Hypothalamus (tissue), 51 donors: ENCODE measurements at places on chromosomes 12 and 14.

DNA sequence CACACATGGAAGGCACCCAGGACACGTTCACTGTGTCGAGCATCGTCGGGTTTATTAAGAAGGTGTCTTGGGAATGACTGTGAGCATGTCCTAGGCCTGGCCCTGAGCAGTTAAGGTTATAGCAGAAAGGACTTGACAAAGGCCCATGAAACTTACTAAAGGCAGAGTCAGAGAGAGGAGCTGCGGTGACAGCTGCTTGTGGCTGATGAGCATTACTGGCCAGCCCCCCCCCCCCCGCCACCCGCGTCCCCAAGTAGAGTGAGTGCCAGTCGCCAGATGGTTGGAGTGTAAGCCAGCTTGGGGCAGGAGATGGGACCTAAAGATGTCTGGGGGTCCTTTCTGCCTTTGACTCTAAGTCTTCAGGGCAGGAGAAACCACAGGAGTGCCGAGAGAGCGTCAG lies 169.9 kb downstream of the TSPAN9 start:
- no peak for DNase-seq

GRCh38 chr14:32230181-32230580 lies 27.1 kb upstream of the RNU6-8 start:
- no peak for DNase-seq

DNA sequence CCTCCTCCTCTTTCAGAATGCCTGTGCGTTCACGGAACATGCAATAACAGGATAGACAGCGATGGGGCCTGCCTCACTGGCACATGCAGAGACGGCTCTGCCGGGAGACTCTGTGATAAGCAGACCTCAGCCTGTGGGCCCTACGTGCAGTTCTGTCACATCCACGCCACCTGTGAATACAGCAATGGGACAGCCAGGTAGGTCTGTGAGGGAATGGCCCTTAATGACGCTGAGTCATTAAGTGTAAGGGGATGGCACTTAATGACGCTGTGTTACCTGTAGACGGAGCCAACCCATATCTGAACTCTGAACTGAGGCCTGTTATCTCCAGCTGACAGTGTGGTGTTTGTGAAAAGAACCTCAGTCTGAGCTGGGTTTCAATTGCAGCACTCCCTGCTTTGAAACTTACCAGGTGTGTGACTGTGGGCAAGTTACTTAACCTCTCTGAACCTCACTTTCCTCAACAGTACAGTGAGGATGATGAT lies 86.9 kb downstream of the STAB2 start:
- no peak for DNase-seq

DNA sequence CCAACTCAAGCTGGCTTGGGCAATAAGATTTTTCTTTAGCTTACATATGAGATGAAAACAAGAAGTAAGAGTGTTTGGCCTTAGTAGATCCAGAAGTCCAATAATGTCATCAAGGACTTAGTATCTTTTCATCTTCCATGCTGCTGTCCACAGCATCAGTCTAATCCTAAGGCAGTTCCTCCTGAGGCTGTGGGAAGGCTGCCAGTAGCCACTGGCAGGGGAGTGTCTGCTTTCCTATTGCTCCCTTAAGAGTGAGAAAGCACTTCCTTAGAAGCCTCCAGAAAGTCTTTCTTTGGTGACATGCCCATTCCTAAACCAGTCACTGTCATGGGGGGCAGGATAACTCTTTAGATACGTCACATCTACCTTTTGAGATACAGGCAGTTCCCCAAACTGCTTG lies 317.7 kb downstream of the BMP4 start:
- DNase-seq = no peak

DNA sequence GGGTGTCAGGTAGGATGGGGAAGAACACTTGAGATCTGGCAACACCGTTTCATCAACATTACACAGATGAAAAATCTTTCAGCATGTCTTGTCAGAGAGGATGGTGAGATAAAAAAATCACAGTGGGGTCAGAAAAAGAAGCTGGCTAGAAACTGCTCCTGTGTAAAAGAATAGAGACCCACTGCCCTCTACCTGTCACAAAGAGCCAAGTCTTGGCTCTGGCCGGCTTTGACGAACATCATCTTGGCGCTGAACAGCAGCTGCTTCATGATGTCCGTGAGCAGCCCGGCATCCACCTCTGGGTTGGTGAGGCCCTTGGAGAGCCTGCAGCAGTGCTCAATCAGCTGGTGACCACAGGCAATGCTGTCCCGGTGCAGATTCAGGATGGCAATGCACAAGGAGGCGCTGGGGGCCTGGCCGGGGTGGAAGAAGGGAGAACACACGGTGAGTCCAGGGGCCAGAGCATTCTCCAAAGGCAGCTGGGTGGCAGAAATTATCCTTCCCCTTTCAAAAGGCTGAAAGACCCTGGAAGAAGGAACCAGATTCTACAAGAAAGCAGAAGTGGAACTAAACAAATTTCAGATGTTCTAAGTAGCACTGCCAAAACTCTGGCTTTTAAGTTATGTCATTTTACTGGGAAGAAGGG lies 50.2 kb downstream of the ZFYVE26 start:
- DNase-seq = no peak

- DNase-seq = no peak
Measured at GRCh38 chr14:69693145-69693544, 73.8 kb upstream of the SRSF5 start.

DNA sequence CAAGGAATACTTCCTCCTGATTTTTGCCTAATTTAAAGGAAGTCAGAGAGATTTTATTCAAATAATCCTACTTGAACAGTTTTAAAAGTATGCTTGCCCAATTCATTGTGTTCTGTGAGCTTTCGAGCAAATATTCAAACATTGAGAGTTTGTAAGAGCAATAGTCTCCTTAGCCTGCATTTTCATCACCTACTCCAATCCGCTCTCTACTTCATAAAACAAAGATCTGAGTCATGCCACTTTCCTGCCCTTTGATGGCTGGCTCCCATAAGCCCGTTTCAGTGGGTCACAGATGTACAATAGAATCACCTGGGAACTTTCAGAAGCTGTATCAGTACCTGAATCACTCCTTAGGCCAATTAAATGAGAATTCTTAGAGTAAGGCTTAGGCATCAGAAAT lies 319.2 kb downstream of the PDZRN4 start:
- DNase-seq = no peak

GRCh38 chr12:46814143-46814542 lies 11.7 kb downstream of the SLC38A4 start:
- no peak for DNase-seq
